ENCODE measurements at places on chromosomes 2 and 18.

GRCh38 chr18:21853016-21853415, 112.4 kb downstream of the MIB1 start:
- peak; percentile 48 for DNase-seq

DNA sequence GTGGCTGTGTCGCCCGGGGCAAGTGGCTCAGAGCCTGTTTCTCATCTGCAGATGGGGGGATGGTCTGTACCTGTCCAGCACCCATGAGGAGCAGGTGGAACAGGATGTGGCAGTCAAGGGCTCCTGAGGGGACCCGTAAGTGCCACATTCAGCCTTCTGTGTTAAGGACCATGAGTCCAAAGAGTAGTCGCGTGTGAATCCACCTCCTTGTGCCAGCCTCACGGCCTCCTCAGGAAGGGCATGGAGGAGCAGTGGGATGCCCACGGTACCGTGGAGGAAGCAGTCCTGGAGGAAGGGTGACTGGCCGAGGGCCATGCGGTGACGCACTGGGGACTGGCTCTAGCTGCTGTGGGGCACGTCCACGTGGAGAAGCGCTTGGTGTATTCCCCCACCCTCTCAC, 61.1 kb downstream of the ODC1 start:
- DNase-seq: no peak

GRCh38 chr18:73879766-73880165, 267.9 kb downstream of the FBXO15 start:
- DNase-seq: no peak

DNA sequence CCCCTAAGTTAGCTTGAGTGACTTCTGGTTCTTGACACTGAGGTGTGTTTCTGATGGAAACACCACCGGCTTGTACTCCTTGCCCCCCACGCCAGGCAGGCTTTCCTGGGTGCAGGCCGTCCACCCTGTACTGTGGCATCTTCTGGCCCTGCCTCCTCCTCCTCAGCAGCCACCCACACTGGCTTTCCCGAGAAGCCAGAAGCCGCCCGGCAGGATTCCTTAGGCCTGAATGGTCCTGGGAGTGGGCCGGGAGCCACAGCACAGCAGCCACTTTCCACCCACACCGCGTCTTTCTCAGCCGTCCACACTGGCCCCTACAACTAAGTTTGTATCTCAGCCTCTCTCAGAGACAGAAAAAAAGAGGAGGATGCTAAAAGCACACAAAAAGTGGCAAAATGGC, 2.1 kb upstream of the HSBP1L1 start:
- DNase-seq: no peak

- DNase-seq: no peak
These were observed 1476.3 kb downstream of the LRP1B start for GRCh38 chr2:140654565-140654964.

DNA sequence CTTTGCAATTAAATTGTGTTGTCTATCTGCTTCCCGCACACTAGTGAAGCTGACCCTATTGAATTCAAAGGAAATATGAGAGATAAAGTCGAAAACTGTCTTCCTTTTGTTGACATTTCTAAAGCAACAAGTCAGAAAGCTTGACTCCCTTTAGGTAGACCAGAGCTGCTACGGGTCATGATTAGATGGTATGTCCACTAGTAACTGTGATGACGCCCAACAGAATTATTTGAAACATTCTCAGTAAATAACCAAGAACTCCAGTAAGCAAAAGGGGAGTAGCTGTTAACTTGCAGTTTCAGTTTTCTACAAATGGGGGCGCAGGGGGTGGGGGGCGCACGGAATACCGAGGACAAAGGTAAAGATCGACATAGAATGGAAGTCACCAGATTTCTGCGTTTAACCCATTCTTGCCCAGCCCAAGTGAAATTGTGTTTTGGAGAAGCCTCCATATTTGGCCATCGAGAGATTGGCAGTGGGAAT, 56.4 kb downstream of the CRIM1 start:
- no peak for DNase-seq

DNA sequence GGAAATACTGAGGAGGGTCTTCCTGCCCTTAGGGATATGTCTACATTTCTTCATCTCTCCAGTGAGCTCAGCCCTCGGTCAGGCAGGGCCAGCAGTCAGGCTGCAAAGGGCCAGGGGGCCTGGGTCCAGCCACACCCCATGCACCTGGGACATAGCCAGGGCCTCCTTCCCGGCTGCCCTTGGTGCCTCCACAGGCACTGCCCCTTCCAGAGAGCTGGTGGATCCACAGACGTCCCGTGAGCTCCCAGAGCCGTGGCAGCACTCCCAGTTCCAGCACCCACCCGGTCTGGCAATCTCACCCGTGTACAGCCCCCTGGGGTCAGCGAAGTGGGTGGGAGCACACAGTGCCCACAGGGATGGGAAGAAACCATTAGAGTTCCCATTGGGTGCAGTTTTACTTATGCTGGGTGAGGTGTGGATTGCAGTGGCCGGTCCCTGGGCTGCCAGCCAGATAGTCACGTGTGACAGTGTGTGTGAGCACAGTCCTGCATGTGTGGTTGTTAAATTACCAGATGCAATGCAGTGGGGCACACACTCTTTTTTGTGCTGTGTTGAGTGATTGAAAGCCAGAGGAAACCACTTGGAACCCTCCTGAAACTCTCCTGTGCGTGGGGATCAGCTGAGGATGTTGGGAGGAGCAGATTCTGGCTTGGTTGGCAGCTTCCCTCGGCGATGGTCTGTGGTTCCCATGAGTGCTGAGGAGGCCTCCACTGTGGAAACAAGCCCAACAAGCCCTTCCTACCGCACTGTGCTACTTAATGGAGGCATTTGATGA, 131.0 kb downstream of the SNTG2 start:
- no peak for DNase-seq

DNA sequence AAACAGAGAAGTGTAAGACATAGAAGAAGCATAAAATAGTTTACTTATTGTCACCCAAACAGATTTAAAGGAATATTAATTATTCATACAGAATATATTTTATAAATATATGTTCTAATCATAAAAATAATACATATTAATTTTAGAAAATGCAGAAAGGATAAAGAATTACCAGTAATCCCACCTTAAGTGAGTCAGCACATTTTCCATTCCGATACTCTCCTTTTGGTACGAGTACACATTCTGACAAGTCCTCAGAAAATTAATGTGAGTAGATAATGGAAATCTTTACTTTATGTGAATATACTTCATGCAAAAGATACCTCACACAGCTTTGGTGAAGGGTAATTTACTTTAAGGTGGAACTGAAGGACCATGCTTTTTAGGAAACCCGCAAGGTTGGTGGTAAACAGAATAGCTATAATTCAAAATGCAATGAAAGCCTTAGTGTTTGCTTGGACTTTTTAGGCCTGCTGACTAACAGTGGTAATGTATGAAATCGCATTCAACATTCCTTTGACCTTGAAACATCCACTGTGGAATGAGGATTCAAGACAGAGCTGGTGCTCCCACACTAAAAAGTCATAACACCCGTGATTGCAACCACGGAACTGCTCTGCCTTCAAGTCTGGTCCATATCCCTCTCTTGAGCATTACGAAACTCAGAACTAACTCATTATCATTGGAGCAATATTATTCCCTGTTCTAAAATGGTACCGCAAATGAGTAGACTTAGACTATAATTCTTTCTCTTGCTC, 28.1 kb upstream of the HTR2B start:
- DNase-seq: no peak

GRCh38 chr18:47993409-47993808, 63.0 kb upstream of the SMAD2 start:
- no peak for DNase-seq

DNA sequence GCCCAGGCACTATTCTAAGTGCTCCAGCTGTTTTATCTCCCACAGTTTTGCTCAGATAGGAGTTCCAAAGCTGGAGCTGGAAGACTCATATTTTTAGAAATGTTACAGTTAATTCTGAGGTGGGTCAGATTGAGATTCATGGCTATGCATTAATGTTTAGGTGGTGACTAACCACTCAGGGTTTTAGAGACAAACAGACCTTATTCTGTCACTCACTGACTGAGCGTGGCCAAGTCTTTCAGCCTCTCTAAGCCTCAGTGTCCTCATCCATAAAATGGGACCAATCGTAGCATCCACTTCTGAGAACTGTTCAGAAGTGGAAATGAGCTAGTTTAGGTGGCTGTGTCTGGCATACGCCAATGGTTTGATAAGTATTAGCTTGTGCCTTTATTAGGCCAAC, 4.3 kb upstream of the CASP8 start:
- no peak for DNase-seq

DNA sequence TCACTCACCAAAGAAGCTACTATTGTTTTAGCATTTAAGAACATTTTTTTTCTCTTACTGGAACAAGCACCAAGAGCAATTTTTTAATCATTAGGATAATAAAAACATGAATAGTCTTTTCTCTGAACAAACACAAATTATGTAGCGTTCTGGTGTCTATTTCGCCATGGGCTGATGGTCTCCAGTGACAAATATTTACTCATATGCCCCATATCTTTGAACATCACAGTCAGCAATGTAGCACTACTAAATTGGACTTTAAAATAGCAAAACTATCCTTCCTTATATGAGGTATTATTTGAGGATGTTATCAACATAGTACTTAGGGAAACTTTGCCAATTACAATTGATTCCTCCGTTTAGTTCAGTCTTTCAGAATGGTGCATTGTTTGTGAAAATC, 1326.0 kb upstream of the ZEB2 start:
- DNase-seq: no peak

GRCh38 chr2:102166189-102166845, 20.5 kb upstream of the IL1RL2 start:
- DNase-seq: no peak

DNA sequence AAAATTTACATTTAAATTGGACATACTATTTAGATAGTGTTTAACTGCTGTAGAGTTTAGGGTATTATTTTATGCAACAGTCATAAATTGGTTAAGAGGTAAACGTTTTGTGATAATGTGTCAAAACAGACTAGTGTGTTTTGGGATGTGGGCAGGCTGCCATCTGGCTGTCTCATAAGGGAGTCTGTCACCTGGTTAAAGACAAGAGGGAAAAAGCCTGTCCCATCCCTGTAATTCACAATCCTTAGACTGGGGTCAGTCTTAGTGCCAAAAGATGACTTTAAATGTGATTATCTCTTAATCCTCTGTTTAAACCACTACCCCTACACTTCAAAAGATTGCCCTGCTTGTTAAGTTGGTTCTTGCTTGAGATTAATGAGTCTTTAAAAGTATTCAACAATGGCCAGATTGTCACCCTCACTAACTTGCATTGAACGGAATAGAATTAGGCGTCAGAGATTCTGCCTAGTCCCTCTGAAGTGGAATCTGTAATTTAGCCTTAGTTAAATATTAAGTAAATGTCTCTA, 59.2 kb downstream of the SGPP2 start:
- DNase-seq: no peak

DNA sequence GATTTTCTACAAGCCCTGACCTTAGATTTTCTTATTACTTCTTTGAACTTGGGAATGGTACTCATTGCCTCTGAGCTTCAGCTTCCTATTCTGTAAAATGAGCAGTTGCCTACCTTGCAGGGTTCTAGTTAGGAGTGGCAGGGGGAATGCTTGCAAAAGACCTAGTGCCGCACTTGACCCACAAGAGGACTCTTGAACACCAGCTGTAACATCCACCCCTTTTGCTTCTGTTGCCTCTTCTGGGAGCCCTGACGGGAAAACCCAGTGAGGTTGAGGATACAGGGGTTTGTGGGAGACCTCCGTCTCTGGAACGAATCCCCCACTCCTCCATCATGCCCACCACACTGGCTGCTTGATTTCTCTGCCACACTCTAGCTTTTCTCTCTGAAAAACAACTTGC, 27.1 kb upstream of the LBH start:
- no peak for DNase-seq
